Activated naive CD4-positive, alpha-beta T cell treated with Interleukin-2 at 50 U/mL for 16 hours (primary cell): ENCODE measurements at places on chromosomes 2 and 18.

DNA sequence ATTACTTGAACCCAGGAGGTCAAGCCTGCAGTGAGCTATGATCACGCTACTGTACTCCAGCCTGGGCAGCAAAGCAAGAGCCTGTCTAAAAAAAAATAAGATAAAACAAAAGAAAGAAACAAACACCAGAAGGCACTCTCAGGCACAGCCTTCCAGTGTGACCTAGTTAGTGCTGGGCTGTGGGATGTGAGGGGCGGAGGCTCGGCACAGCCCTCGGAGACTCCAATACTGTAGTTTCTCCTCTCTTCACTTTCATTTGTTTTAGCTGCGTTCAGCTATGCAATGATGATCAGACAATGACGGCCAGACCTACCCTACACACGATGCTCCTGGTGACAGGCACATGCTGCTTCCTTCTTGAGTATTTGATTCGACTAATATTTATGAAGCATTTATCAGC is 127.7 kb downstream of the SOCS6 start:
- no peak for DNase-seq

- DNase-seq = no peak
These were observed 230.0 kb downstream of the LRP1B start for GRCh38 chr2:141900826-141901225.

DNA sequence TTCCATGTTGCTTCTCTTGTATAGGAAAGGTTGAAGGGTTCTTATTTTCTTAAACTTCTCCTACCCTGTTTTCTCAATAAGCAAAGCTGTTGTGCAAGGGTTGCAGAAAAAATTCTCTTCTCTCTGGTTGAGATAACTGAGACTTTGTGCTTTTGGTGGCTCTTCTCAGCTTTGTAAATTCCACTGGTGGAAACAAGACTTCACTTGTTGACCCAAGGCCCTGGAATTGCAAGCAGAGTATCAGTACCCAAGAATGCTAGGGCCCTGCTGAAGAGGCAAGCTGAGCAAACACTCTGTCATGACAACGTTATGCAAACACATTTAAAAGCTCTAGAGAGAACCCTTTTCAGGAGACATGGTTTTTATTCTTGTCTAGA is 294.7 kb upstream of the EPAS1 start:
- DNase-seq = no peak

GRCh38 chr2:26591619-26592505 is 49.3 kb downstream of the CIB4 start:
- no peak for DNase-seq

DNA sequence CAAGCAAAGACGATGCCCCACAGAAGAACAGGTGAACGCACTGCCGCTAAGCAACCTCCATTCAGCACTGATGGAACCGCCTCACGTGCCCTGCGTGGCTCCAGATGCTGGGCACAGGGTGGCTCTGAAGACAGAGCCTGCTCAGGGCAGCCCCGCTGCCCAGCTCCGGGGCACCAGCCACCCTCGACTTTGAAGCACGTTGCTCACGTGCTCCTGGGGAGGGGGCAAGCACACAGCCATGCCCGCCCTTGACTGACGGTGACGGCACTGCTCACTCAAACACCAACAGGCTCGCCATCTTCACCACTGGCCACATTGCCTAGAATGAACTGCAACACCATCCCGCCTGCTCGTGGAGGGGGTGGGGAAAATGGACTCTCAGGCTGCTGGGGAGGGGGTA is 251.3 kb downstream of the HDAC4 start:
- no peak for DNase-seq

DNA sequence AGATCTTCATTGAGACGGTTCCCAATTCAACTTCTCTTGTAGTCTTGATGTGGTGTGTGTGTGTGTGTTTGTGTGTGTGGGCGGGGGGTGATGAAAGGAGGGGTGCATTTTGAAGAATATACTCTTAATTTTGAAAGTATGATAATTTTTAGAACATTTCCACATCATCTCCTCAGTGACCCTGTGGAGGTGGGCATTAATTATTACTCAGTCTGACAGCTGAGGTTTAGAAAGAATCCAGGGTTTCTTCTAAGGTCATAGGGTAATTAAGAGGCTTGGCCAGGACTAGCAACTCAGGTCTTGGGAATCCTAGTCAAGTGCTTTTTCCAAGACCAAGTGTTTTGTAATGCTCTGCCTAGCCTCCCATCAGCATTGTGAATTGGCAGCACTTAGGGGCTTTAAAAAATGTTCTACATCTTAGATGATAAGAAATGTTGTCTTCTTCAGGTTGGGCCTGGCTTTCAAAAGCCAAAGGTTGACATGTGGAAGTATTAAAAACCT is 100.5 kb downstream of the SPTBN1 start:
- DNase-seq = no peak

DNA sequence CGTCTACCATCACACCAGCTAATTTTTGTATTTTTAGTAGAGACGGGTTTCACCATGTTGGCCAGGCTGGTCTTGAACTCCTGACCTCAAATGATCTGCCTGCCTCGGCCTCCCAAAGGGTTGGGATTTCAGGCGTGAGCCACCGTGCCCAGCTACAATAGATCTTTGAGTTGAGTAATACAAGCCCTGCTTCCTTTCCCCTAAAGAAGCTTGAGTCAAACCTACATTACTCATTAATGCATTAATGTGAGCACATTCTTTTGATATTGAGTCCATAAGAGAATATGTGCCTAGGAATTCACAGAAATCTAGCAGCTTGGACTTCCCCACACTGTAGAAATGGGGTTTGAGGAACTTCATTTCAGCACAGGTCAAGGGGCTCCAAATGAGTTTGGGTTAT is 39.6 kb downstream of the PSMG2 start:
- DNase-seq = no peak

- no peak for DNase-seq
These were observed 43.6 kb upstream of the IHH start for GRCh38 chr2:219104107-219105035.

- no peak for DNase-seq
These were observed 164.4 kb downstream of the ETAA1 start for GRCh38 chr2:67561457-67561965.

- no peak for DNase-seq
These were observed 140.0 kb downstream of the ZEB2 start for GRCh38 chr2:144379851-144380311.

- no peak for DNase-seq
These were observed 491.8 kb upstream of the NRP2 start for GRCh38 chr2:205190528-205190927.

- DNase-seq = no peak
These were observed 43.1 kb downstream of the TNS1 start for GRCh38 chr2:217959723-217960122.

- DNase-seq = no peak
These were observed 183.0 kb upstream of the CYP26B1 start for GRCh38 chr2:72330652-72331051.

GRCh38 chr2:8571792-8572499 is 109.9 kb upstream of the ID2 start:
- DNase-seq = no peak

- DNase-seq = no peak
These were observed 85.8 kb downstream of the SH3RF3 start for GRCh38 chr2:109214651-109215371.

DNA sequence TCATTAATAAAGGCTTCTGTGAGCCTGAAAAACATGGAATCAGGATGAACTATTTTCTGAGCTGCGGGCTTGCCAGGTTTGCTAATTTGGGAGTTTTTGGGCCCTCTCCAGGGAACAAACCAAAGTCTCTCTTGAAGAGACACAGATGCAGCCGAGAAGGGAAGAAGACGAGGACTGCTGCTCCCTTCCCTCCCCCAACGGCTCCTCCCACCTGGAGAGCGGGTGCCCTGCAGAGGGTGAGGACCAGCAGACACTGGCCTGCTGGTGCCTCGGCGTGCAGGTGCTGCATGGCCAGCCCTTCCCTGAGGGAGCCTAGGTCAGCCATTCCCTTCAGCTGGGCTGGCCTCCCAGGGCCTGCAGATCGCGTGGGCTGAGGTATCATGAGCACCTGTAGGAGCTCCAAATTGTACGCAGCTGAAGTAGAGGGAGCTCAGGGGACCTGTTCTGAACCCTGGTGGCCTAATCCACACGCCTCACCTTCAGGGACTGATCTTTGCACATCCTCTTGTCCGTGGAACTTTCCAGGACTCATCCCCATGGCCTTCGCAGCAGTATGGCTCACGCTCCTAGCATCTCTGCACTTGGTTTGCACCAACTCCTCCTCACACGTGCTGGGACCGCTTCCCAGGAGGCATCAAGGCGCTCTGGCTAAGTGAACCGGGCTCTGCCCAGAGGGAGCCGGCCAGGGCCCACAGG is 19.5 kb downstream of the EMX1 start:
- no peak for DNase-seq

DNA sequence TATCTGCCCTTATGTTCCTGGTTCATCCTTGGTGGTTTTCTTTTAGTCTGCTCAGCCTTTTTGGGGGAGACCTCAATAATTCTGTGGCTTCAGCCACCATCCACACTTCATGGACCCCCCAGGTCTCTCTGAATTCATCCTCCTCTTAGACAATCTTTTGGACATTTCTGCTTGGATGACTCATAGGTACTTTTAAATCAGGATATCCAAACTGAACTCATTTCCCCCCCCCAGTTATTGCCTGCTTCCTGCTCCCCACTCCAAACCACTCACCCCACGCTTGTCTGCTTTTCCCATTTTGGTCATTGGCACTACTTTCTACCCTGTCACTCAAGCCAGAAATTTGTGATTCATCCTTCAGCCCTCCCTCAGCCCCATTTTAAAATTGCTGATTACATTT is 78.5 kb downstream of the TANC1 start:
- no peak for DNase-seq

DNA sequence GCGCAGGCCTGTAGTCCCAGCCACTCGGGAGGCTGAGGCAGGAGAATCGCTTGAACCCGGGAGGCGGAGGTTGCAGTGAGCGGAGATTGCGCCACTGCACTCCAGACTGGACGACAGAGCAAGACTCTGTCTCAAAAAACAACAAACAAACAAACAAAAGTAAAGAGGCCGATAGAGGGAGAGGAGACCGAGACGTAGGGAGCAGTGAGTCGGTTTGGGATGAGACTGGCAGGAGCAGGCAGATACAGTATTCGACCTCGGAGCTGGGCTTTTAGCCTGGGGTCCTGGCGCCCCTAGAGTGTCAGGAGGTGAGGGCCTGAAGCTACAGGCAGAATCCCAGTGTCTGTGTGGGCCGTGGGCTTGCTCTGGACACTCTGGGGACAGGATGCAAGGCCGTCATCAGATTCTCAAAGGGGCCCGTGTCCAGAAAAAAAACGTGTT is 51.2 kb downstream of the SLC4A1AP start:
- no peak for DNase-seq

DNA sequence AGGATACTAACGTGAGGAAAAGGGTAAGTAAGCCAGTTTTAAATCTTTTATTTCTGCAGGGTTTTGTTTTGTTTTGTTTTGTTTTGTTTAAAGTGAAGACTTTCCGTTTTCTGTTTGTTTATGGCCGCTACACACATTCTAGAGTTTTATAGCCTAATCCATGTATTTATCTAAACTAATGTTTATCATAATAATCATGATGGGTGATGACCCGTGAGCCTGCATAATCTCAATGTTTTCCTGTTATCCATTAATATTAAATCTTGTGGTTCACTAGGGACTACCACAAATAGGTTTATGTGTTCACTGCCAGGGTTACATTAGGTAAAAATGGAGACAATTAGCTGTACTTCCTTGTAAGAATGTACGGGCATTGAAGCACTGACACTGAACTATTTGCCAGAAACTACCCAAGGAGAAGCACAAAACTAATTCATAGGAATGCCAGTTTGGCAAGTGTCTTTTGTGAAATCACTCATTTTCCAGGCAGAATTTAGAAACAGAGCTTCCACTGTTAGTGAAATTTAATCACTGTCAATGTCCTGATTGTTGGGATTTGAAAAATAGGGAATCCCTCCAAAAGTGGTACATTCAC is 574.8 kb downstream of the LRP1B start:
- DNase-seq = no peak

- DNase-seq = no peak
These were observed 197.6 kb downstream of the BCL11A start for GRCh38 chr2:60355849-60356261.

DNA sequence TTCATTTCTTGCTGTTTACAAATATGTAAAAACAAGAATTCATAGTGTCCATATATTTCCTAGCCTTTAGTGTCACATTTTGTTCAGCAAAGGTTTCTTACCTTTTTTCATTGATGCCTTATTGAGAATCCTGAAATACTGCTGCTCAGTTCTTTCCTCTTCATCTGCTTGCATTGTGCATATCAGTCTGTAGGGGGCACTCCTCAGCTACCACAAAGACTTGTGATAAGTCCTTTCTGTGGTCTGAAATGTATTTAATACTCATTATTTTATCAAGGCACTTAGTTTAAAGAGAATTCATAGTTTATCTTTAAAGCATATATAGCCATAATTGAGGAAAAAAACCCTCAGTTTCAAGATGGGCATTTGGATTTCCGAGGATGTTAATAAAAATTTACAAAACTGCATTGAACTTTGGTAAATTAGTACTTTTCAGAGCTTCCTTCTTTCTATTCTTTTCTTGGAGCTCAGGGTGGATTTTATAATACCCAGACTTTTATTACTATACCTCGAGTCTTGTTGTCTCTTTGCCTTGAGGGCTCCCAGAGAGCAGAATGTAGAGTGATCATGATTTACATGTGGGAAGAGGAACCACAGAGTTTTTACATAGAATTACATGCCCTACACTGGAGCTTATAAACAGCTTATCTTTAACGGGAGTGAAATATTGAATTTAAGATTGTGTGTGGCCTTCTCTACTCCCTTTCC is 570.1 kb downstream of the PLCL1 start:
- no peak for DNase-seq

- no peak for DNase-seq
These were observed 725.1 kb upstream of the CDH7 start for GRCh38 chr18:65025756-65026155.

DNA sequence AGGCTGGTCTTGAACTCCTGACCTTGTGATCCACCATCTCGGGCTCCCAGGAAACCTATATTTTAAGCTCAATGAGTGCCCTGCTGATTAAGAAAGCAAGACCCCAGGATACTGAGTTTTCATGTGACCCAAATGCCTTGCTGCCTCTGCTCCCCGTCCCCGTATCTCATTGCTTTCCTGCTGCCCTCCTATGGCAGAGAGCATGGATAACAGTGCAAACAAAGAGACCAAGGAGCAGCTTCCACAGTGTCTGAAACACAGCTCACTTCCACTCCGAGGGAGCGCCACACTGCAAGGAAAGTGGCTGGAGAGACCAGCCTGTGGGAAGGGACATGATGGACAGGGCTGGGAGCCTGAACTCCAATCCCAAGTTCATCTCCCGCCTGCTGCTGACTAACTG is 246.8 kb downstream of the TMEM182 start:
- DNase-seq = no peak
